SK-N-SH treated with all-trans-retinoic acid at 6 μM for 48 hours (cell line): ENCODE measurements at places on chromosomes 7 and 10.

DNA sequence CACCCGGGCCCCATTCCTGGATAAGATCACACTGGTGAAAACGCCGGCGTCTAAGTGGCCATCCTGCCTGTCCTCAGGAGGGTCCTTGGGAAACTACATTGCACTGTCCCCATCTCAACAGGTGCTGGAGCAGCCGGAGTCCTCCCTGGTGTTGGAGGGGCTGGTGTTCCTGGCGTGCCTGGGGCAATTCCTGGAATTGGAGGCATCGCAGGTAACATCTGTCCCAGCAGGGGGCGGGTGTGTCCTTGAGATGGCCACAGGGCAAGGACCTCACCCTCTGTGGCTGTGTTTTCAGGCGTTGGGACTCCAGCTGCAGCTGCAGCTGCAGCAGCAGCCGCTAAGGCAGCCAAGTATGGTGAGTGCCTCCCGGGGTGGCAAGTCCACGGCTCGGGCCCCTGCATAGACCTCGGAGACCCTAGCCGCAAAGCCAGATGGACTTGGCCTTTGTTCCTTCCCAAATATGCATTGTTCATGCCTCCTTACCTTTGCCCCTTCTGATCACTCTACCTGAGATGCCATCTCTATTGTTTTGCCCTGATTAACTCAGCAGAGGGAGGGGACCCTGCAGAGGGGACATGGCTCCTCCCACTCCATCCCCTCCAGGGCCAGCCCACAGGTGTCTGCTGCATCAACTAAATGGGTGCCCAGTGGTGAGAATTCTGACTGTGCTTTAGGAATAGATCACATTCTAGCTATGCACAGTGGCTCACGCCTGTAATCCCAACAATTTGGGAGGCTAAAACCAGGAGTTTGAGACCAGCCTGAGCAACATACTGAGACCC, 23.8 kb downstream of the ELN start:
- ATAC-seq = peak; percentile 79

DNA sequence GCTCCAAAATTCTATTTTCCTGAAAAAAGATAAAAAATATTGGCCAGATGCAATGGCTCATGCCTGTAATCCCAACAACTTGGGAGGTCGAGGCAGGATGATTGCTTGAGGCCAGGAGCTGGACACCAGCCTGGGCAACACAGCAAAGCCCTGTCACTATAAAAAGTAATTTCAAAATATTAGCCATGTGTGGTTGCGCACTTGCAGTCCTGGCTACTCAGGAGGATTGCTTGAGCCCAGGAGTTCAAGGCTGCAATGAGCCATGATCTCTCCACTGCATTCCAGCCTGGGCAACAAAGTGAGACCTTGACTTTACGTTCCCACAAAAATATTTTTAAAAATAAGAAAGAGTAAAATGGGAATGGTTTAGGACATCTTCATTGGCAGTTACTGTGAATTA, 104.1 kb upstream of the AFAP1L2 start:
- ATAC-seq = no peak

DNA sequence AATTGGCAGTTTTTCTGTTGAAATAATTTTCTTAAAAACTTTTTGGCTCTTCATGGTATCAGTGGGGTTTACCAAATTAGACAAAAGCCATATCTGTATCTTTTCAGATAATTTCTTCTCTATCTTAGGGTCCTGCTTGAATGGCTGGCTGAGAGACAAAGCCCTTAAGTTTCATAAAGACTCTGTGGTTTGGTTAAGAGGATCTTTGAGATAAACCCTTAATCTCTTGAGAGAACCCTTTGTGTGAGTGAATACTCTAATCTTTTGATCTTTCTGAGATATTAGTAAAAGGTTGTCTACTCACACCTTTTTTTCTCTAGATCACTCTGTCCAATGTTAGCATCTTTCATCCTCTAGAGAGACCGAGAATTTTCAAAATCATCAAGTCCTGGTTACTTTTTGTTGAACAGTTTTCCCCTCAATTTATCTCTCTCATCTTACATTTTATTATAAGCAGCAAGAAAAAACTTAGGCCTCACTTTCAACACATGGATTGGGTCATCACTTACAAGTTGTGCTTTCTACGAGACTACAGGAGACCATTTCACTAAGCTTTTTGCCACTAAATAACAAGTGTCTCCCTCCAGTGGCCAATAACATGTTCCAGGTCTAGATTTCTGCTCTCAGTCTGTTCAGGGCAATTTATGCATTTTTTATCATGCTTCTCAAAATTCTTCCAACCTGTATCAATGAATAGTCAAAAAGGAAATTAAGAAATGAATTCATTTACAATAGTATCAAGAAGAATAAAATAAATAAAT, 28.4 kb downstream of the DNAJC9 start:
- ATAC-seq = peak; percentile 52; the same call in 2 of the 3 replicates

DNA sequence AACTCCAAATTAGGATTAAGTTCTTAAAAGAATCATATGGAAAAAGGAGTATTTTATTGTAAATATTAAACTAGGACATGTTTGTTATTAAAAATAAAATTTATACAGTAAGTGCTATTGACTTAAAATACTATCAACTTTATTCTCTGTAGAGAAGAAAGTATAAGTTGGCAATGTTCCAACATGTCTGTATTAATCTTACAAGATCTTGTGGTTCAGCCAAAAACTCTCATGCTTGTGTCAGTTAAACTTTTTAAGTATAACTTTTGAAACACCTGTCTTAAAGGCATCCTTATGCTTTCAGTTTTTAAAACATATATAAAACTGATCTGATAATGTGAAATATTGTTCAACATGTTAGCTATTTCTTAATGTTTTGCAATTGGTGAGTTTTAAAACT, 160.7 kb downstream of the ZEB1 start:
- ATAC-seq = no peak

GRCh38 chr10:92387289-92387940, 96.4 kb downstream of the MARCHF5 start:
- ATAC-seq = peak; percentile 79

- ATAC-seq = no peak
These were observed 231.1 kb downstream of the SLC25A13 start for GRCh38 chr7:96090756-96091155.

GRCh38 chr7:148854983-148855382, 29.1 kb downstream of the EZH2 start:
- ATAC-seq = peak; percentile 32

GRCh38 chr7:33449847-33450246, 320.5 kb downstream of the BBS9 start:
- no peak for ATAC-seq

GRCh38 chr10:103225939-103226338, 19.7 kb upstream of the RPEL1 start:
- no peak for ATAC-seq

DNA sequence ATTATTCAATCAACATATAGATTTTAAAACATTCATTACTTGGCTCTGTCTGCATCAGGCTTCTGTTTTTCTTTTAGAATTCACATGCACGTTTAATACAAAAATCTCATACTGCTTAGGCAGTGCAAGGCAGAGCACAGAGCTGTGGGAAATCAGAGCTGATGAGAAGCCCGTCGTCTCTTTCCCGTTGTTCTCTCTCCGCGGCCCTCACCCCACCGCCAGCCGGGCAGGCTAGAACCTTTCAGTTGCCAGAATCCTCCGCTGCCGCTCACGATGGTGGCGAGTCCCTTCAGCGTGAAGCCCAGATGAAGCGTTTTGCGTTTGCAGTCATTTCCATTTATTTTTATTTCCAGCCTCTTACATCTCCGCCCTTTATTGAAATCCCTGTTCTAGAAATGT, 648.2 kb downstream of the SDK1 start:
- ATAC-seq = no peak

GRCh38 chr7:34138483-34138882, 233.1 kb downstream of the BMPER start:
- ATAC-seq = no peak

- no peak for ATAC-seq
These were observed 53.5 kb downstream of the RAMP3 start for GRCh38 chr7:45211066-45211465.

- ATAC-seq = peak; percentile 94
These were observed at the start of the genes ATP5F1C and KIN for GRCh38 chr10:7787857-7788638. ATP5F1C (plus strand) TSS chr10:7788177; CDS start chr10:7788208, 31 bp downstream. KIN (minus strand) TSS chr10:7787993; CDS start chr10:7787933, 60 bp downstream.

GRCh38 chr7:4792537-4793126, 17.2 kb downstream of the AP5Z1 start:
- peak; percentile 1; the same call in 1 of the 3 replicates for ATAC-seq

- ATAC-seq = no peak
These were observed 54.7 kb upstream of the FIGNL1 start for GRCh38 chr7:50504646-50505546.

DNA sequence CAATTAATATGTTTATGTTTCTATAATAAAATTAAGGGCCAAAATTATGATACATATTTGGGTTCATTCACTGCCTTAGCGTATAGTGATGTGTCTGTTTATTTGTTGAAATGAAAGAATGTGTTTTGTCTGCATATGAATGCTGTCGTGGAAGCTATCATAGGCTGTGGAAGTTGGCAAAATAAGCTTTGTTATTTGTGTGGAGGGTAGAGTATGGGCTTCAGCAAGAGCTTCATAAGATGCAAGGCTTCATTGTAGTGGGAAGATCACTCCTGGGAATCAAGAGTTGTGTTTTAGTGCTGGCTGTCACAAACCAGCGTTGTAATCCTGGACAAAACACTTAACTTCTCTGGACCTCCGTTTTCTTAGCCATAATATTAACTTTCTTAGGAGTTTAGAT, 2.5 kb downstream of the SLK start:
- ATAC-seq = no peak

DNA sequence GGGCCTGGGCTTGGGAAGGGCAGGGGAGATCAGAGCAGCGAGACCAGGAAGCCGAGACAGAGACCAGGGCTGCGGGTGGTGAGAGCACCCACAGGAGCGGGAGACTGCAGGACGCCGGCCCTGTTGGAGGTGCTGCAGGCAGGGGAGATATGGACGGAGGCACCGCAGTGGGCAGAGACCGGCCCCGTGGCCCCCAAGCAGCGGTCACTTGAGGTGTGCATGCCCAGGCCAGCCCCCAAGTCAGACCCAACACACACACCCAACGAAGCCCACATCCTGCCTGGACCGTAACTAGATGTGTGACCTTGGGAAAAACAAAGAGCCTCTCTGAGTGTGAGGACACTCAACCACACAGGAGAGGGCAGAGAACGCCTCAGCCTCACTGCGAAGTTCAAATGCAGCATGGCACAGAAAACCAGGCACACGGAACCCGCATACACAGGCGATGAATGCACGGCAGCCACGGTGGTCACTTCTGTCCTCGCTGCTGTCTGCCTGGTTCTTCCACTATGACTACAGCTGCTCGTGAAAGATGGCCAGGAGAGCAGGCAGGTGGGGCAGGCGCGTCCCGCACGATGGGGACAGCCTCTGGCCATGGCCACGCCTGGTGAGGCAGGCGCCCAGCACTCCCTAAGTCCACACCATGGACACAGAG, 214.7 kb downstream of the MAD1L1 start:
- ATAC-seq = no peak

DNA sequence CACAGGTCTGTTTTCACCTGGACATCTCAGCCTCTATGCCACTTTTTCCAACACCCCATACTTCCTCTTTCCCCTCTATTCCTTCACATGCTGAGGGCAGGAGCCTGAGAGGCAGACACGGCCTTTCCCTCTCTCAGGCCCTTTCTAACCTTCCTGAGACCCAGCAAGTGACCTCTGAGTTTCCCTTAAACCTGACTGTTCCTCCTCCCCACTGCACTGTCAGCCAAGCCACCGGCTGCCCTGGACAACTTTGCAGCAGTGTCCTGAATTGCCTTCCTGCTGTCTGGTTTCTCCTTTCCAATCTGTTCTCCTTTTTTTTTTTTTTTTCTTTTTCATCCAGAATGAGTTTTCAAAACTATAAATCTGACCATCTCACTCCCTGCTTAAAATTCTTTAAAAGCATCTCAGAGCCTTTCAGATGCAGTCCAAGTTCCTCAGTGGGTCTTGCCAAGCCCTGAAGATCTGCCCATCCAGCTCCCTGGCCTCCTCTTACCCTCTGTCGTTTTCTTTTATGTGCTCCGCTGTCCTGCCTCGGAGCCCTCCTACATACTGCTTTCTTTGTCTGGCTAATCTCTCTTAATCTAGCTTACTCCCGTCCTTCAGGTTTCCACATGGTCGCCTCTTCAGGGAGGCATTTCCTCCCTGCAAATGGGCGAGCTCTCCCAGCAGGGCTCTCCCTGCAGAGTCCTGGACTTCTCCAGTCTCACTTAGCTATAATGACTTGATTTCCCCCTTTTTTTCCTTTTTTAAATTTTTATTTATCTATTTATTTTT, 30.5 kb downstream of the SLC13A4 start:
- ATAC-seq = no peak

DNA sequence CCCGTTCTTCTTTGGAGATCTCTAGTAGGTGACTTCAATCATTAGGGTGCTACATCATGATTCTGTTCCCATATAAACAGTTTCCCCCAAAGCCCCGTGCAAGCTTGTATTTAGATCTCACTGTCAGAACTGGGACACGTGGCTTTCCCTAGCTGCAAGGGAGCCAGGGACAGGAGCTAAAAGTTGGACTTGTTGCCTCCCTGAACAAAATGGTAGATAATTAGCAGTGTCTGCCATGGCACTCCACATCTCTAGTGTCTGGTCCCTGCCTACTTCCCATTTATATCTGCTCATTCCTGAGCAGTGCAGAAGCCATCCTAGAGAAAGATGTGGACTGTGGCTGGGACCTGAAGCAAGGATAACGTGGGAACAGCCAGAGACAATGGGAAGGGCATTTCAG, 76.6 kb upstream of the FGFR2 start:
- ATAC-seq = no peak

DNA sequence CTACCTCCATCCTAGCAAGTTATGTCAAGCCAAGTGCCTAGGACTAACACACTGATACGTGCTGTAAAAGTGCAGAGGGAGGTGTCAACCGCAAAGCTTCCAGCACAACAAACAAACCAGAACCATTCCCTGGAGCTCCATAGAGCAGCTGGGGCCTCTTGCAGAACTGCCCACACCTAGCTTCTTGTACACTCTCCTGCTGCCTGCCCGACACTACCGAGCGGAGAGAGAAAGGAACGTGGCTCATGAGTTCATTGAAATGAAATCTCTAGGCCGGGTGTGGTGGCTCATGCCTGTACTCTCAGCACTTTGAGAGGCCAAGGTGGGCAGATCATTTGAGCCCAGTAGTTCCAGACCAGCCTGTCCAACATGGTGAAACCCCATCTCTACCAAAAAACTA, 73.5 kb downstream of the MKI67 start:
- no peak for ATAC-seq

DNA sequence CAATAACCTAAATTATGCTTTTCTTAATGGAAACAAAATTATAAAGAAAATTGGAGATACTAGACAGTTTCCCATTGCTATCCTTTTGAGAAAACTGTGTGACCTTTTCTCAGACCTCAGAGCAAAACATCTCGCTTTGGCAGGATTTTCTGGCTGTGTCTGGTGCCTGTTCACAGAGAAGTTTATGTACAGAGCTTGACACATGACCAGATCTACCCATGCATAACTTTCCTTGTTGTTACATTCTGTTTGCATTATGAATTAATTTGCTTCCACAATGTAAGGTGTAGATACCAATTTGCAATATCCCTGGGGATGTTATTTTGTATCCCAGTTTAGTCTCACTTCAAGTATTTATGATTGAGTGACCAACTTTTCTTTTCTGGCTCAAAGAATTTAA, 565.0 kb downstream of the XPNPEP1 start:
- ATAC-seq = no peak
